Bone marrow (tissue), 2 donors: ENCODE measurements at places on chromosomes 7 and 10.

DNA sequence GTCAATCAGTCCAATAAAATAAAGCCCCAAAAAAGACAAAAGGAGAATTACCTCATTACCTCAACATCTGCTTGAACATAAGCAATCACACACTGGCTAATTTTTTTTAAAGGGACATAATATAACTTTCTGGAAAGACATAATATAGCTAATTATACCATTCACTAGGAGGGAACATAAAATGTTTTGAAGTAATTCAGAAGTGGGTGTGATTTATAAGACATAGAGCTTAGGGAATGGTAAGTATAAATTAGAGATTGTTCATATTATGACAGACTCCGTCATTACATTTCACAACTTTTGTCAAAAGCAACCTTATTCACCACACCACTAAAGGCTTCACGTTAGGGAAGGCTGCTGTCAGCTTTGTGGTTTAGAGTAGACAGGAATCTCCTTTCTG lies 3.8 kb downstream of the SHTN1 start:
- DNase-seq: no peak

- DNase-seq: no peak
Measured at GRCh38 chr10:125700355-125700911, 17.5 kb upstream of the TEX36 start.

- no peak for DNase-seq
Measured at GRCh38 chr10:89479771-89480446, 55.5 kb downstream of the SLC16A12 start.

GRCh38 chr7:2255145-2256139 lies 13.4 kb downstream of the NUDT1 start:
- no peak for DNase-seq

DNA sequence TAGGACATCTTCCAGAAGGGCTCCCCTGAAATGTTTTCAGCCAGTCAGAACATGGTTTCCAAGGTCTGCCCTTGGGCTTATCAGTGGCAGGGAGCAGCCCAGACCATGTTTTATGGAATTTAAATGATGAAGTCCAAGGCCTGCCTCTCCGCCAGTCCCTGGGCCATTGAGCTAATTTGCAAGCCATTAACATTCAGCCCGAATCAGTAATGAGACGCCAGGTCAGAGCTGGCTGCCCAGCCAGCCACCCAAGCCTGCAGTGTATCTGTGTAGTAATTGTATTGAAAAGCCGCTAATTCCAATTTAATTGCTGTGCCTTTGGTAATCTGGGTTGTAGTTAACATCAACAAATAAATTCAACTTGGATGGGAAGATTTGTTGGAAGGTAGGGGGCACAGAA lies 131.4 kb downstream of the PAXIP1 start:
- no peak for DNase-seq

- no peak for DNase-seq
Measured at GRCh38 chr10:120555842-120556532, 99.0 kb downstream of the PLPP4 start.
